Sigmoid colon (tissue), 7 donors: ENCODE measurements at places on chromosomes 2 and 18. TPM values are rescaled to one million over a fixed set of nuclear protein-coding genes. Genes with fewer than 3 reads are reported as not detected.
A peak's percentile ranks its signal among the peaks of the same experiment; 100 is the strongest.

GRCh38 chr18:70260683-70261082 lies 28.2 kb upstream of the SOCS6 start:
- no peak for DNase-seq

- no peak for DNase-seq
These were observed 126.6 kb downstream of the ARHGEF4 start for GRCh38 chr2:130963196-130963848.

Gene RAB17
- 0.33 TPM for total RNA-seq

GRCh38 chr18:9081940-9082339 lies 20.6 kb upstream of the NDUFV2 start:
- DNase-seq = no peak

DNA sequence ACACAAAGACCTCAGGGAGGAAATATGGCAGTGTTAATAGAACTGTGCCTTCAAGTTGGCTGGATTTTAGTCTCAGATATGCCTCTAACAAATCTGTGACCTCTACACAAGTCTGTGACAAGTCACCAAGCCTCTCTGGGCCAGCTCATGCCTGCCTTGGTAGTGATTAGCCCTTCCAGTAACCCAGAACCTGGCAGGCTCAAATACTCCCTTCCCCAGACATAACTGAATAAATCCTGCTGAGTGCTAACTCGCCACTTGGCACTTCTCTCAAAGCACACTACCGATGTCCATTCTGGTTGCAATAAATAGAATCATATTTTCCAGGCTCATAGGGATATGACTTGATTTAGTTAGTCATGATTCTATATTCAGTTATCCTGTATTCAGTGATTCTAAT lies 15.3 kb upstream of the THSD7B start:
- DNase-seq = no peak

Gene DSG1
- total RNA-seq = not detected

Gene MEP1B
- total RNA-seq = not detected

GRCh38 chr2:200741468-200742202 lies 70.1 kb upstream of the BZW1 start:
- no peak for DNase-seq

DNA sequence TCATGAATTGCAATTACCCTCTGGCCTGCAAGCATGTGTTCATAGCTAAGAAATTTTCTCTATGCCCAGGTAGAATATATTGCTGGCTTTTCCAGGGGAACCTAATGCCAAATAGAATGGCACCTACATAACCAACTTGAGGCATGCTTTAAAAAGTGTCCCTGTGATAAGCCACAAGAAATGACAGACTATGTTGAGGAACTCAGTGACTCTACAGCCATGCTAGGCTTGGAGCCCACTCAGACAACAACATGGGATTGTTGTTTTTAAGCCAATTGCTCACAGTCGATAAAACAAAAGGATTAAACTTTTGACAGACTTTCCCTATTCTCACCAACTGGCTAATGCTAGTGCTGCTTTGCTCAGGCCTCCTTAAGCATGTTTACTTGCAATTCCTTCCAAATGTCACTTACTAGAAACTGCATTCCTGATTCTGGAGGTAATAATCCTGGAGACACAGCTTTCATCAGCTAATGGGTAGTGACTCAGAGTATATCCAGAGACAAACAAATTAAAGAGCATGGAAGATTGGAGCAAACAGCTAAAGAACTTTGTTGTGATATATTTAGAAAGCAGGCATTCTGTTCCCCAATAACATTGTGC lies 249.0 kb downstream of the SLC8A1 start:
- DNase-seq = no peak

Gene NUP35
- total RNA-seq = 19.7 TPM

DNA sequence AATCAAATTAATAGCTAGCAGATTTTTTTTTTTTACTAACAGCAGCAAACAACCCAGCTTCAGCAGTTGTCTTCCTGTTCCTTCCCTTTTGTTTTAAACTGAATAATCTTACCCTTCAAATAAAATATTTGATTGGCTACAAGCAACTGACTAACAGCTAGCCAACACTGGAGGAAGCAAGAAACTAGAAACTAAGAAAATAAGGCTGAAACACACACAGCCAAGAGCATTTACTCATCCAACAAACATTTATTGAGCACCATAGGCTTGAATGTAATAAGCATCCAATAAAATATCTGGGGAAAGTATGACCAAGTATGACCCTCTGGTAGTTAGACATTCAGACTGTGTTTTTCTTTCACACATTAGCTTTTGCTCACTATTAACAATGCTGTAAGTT lies 189.2 kb downstream of the CD226 start:
- DNase-seq = no peak

Gene GDF7
- 1.6 TPM for total RNA-seq

DNA sequence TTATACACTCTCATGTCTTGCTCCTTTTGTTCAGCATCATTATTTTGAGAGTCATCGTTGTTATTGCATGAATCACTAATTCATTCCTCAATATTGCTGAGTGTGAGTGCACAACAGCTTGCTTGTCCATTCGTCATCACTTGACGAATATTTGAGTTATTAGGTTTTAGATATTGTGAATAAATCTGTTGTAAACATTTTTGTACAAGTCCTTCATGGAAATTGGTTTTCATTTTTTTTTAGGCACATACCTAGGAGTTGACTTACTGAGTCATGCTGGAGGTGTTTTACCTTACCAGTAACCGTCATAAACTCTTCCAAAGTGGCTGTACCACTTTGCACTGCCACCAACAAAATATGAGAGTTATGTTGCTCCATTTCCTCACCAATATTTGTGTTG lies 84.2 kb upstream of the NCK2 start:
- DNase-seq = no peak

DNA sequence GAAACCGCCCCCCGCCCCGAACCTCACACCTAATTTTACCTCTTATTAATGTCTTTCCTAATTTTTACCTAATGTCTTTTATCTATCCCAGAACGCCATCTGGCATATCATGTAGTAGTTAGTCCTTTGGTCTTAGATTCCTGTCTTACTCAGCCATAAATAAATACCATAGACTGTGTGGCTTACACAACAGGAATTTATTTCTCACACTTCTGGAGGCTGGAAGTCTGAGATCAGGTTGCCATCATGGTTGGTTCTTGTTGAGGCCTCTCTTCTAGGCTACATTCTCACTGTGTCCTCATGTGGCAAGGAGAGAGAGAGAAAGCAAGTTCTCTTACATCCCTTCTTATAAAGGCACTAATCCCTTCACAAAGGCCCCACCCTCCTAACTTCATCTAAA lies 46.8 kb downstream of the RHBDD1 start:
- DNase-seq = no peak

DNA sequence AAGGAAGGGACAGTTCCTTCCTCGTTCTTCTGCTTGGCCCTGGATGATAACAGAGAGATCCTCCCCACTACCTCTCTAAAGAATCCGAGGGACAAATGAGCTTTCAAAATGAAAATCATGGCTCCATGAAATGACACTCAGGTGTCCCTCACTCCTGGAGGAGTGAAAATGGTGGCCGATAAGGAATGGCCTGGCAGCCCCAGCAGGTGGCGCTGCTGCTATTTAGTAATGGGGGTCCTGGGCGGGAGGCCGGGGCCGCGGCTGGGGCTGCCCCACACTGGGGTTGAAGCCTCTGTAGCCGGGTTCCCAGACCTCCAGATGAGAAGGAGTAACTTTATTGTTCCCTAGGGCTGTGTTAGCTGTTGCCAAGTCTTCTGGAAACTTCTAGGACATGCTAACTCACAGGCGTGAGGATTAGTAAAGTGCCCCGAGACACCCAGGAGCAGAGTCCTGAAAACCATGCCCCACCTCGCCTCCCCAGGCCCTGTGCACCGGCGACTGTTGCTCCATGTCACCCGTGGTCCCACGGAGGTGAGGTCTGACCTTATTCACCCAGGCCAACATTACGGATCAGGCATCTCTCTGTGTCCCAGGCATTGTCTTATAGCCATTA lies 138.0 kb downstream of the CTIF start:
- DNase-seq = peak; percentile 83

Gene ZC3H6
- total RNA-seq = 27.1 TPM

GRCh38 chr2:128373451-128374000 lies 54.9 kb upstream of the HS6ST1 start:
- no peak for DNase-seq

GRCh38 chr2:209817844-209818271 lies 46.2 kb downstream of the UNC80 start:
- no peak for DNase-seq
